ENCODE measurements at places on chromosomes 12 and 14.

- no peak for DNase-seq
Observed at GRCh38 chr12:49349266-49349665, 2.6 kb downstream of the DNAJC22 start.

DNA sequence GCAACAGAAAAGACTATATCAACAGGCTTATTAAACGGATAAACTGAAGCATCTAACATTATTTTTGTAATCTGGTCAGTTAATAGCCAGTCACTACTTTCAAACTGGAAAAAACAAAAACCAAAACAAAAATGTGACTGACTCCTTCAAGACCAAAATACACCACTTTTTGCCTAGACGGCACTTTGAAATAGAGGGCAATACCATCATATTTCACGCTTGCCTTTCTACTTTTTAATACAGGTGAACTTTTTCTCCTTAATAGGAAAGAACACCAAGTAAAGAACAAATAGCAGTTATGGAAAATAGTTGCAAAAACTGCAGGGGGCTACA, 550 bp upstream of the NUP107 start:
- DNase-seq, result no peak

DNA sequence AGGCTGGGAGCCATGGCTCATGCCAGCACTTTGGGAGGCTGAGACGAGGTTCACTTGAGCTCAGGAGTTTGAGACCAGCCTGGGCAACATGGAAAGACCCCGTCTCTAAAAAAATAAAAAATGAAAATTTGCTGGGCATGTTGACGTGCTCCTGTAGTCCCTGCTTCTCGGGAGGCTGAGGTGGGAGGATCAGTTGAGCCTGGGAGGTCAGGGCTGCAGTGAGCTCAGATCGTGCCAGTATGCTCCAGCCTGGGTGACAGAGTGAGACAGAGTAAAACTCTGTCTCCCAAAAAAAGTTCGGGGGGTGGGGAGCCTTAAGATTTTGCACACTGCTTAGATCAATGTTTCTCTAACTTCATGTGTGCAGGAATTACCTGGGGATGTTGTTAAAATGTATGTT, 30.9 kb downstream of the ATP2A2 start:
- DNase-seq, result no peak

GRCh38 chr12:132151145-132151765, 7.0 kb downstream of the NOC4L start:
- DNase-seq, result no peak
